ENCODE measurements at places on chromosomes 3 and 15.
A peak's percentile ranks its signal among the peaks of the same experiment; 100 is the strongest.

- no peak for DNase-seq
Measured at GRCh38 chr15:89455535-89455934, 40.8 kb downstream of the RHCG start.

DNA sequence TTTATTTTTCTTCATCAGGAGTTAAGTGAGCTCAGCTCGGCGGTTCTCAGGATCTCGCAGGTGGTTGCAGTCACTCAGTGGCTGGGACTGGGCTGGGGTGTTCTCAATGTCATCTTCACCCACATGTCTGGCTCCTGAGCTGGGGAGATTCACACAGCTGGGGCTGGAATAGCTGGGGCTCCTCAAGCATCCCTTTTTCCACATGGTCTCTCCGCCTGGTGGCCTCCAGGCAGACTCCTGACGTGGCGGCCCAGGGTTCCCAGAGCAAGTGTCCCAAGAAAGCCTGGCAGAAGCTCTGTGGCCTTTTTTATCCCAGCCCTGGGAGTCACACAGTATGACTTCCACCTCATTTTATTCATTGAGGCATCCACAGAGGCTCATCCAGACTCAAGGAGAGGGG, 84.1 kb upstream of the ANKRD34C start:
- DNase-seq, result no peak

GRCh38 chr3:59605318-59605717, 555.5 kb upstream of the CFAP20DC start:
- DNase-seq, result no peak

DNA sequence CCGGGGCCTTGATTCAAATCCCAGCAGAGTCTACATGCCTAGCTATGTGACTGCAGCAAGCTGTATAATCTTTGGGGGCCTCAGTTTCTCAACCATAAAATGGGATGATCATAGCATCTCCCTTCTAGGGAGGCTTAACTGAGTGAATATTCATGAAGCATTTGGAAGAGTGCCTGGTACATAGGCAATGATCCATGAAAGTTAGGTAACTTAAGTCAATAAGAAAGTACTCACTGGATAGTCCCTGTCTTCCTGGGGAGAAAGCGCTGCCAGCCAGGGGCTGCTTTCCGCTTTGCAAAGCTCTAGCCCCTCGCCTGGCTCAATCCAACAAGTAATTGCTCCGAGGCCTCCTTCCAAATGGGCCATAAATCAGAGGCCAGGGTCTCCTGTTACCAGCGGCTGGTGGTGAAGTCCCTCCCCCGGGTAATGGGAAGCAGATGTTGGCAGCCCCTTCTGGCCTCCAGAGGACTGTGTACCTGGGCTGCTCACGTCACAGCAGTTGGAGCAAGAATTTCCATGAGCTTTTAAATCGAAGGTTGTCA, 521.9 kb upstream of the PROK2 start:
- no peak for DNase-seq

DNA sequence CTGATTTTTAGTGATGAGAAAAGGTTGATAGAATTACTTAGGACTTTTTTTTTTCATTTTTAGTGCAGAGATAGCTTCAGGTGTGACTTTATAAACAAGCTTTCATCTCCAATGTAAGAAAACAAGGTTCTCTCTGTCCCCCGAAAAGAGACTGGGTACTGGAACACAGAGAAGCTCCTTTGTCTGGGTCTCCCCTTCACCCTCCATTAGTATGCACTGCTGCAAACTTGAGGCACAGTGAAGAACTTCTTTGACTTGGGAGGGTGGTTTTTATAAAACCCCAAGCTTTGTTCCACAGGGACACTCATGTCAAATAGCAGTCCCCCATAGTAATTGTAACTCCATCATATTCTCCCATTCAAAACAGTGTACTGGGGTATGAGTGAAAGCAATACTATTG, 93.5 kb upstream of the SOX2 start:
- DNase-seq, result peak; percentile 11

- DNase-seq, result no peak
Measured at GRCh38 chr15:78930577-78931388, 14.1 kb downstream of the CTSH start.

GRCh38 chr3:148077318-148077923, 620.3 kb upstream of the AGTR1 start:
- no peak for DNase-seq
